Germinal center (tissue), 1 donor: ENCODE measurements at places on chromosomes 1 and 21.

GRCh38 chr1:209030454-209031167 lies 552.9 kb upstream of the CAMK1G start:
- DNase-seq = no peak

- no peak for DNase-seq
These were observed 42.0 kb upstream of the RGS2 start for GRCh38 chr1:192766876-192767275.

DNA sequence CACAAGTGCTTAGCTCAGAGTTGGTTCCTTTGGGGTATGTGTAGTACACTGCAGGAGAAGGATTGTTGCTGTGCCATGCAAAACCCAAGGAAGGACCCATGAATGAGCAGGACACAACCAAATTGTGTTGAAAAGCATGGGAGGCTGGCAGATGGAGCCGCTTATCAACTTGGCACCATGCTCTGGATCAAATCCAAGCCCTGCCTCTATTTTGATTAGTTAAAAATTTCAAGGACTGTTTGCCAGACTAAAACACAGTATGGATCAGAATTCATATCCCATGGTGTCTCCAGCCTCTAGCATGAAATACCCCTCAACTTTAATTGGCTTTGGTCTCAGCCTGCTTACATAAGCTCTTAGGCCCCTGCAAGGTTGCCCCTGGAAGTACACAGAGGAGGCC lies 27.8 kb downstream of the CCDC185 start:
- DNase-seq = no peak

GRCh38 chr1:17236779-17237560 lies 11.9 kb upstream of the PADI3 start:
- DNase-seq = peak; percentile 87

DNA sequence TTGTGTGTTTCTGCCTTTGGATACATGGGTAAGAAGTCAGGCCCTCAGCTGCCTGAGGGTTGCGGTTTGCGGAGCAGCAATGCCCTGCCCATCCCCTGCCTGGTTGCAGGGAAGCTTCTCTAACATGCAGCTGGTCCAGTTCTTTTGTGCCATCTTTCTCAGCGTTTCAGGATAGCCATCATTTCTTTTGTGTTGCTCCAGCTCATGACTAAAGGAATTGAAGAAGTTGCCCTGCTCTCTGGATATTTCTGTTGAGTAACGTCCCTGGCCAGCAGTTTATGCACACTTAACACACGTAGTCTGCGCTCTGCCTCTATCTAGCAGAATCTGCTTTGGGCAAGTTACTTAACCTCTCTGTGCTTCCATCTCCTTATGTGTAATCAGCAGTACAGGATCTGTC lies 62.1 kb downstream of the DOP1B start:
- no peak for DNase-seq

DNA sequence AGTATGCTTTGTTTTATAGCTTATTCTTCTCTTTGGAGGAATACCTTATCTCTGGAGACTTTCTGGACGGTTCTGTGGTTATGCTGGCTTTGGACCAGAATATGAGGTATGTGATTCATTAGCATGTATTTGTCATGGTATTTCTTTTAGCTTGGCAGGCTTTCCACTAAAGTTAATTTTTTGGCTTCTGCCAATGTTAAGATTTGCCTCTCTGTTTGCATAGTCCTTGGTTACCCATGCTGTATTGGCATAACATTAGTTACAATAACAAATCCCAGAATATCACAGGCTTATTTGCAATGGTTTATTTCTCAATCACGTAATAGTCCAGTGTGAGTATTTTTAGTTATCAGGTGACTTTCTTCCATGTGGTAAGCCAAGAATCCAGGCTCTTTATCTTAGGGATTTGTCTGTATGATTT lies 9.7 kb downstream of the ZMPSTE24 start:
- DNase-seq = no peak

- DNase-seq = no peak
These were observed 258.3 kb downstream of the TOMM20 start for GRCh38 chr1:234870020-234870981.

GRCh38 chr1:190277107-190277506 lies 200.6 kb downstream of the BRINP3 start:
- no peak for DNase-seq

GRCh38 chr1:10916311-10916710 lies 96.1 kb upstream of the TARDBP start:
- no peak for DNase-seq

DNA sequence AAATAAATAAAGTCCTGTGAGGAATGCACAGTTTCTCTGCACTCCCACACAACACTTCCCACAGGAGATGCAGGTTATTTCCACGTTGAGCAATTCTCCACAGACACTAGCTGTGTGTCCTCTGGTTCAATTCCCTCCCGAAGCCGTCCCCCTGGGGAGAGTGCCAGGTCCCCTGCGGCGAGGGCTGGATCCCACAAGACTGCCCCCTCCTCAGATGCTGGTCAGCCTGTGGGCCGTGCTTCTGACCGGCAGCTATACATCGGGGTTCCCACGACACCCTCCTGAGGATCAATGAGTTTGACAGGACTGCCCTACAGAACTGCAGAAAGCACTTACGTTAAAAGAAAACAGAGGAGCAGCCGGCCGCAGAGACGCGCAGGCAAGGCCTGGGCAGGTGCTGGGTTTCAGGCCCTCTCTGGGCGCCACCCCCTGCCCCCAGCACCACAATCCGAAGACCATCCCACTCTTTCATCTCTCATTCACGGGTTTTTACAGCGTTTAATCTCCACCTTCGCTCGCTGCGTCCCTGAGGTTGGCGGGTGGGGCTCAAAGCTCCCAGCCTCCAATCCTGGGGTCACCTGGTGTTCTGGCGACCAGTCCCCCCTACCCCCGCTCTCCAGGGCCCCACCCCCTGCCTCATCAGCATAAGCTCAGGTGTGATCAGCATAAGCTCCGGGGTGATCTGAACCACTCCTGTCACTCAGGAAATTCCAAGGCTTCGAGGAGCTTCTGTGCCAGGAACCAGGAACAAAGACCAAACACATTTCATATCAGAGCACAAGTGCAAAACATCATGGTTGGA lies 9.3 kb downstream of the SLC35E2B start:
- no peak for DNase-seq

- DNase-seq = no peak
These were observed 680.3 kb downstream of the LRRIQ3 start for GRCh38 chr1:73517603-73518191.

- no peak for DNase-seq
These were observed 1.3 kb upstream of the CD5L start for GRCh38 chr1:157842939-157843338.

DNA sequence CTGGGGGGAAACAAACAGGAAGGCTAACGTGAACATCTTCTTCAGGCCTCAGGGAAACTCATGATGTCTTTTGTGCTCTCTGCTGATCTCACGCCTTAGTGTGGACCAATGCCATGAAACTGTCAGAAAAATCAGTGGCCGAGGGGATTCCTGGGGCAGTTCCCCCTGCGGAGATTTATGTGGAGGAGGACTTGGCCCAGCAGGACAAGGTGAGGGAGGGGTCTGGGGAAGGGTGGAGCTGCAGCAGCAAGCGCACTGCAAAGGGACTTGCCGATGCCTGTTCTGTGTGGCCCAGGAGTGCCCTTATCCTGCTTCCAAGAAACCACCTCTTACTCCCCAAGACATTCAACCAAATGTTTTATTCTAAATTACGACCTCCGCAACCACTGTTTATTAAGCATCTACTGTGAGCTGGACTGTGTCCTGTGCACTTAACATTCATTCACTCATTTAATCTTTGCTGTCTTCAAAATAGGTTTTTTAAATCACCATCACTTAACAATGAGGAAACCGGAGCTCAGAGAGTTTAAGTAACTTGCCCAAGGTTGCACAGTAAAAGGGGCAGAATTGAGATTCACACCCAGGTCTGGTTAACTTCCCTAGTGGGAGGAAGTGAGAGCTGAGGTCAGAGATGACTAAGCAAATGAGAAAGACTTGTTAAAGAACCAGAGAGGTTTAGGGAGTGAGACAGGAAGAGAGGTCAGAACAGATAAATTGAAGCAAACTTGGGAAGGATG lies 49.7 kb downstream of the FHAD1 start:
- no peak for DNase-seq

- DNase-seq = peak; percentile 17
These were observed 5.2 kb downstream of the AGMAT start for GRCh38 chr1:15579683-15580047.

GRCh38 chr1:71116729-71117128 lies 35.9 kb upstream of the ZRANB2 start:
- no peak for DNase-seq

DNA sequence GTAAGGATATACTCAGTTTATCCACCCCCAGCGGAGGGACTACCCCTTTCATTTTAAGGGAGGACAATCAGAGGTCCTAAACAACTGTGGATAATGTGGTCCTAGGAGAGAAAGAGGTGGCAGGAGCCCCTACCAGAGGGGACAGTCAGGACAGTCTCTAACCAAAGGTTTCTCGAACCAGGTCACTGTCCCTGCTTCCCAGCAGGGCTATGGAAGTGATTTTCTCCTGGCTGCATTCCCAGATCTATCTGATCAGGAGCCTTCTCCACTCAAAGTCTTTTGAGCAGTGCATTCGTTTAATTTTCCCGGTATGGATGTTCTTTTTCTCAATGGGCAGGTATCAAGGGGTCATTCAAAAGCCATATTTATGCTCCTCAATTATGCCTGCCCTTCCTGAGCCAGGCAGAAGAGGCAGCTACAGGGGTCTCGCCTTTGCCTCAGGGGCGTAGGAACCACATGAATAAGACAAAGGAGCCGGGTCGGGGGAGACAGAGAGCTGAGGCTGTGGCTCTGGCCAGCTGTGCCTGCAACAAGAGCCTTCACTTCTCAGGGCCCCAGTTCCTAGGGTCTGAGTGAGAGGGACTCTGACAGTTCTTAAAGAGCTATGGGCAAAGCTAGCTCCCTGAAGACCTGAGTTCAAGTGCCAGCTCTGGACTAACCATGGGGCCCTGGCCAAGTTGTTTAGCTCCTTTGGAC lies 62.5 kb upstream of the DMRTB1 start:
- DNase-seq = no peak

DNA sequence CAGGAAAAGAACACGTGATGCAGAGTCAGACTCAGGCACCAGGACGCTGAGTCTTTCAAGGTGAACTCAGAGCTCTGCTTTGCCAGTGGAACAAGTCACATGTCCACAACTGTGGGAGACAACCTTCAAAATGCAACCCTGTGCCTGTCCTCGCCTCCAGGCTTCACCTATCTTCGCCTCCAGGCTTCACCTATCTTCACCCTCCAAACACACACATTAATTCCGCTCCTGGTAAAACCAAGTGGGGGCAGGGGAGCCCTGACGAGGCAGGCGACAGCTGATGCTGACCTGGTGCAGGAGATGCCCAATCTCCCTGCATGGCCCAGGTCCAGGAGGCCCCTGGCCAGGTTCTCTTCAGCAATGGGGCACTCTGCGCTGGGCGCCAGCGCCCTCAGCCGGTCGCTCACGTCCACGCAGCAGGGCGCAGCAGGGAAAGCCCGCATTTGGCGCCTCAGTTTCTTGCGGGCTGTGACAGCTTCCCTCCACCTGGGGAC lies 28.0 kb upstream of the LSS start:
- no peak for DNase-seq

GRCh38 chr1:152165286-152166077 lies 6.5 kb upstream of the RPTN start:
- DNase-seq = no peak

- no peak for DNase-seq
These were observed 27.7 kb downstream of the PPP1R12B start for GRCh38 chr1:202376247-202376646.

GRCh38 chr1:71438626-71439025 lies 357.8 kb upstream of the ZRANB2 start:
- no peak for DNase-seq

DNA sequence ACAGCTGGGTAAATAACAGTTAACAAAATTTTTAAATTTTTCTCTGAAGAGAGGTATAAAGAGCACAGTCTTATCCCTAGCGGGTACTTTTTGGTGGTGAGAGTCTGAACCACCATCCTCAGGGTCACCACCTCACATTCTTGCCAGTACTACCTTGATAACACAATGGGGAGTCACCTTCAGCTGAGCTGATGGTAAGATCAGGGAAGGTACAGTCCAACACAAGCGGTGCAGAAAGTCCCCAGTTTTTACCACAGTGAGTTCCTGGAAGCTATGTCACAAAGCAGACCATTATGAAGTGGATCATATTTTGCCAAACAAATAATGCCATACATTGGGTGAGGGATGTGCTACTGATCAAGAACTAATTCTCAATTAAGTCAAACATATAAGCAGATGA lies 176.9 kb downstream of the FASLG start:
- no peak for DNase-seq

- no peak for DNase-seq
These were observed 835 bp downstream of the CCDC30 start for GRCh38 chr1:42463921-42464320.

GRCh38 chr1:17591814-17592430 lies 52.4 kb downstream of the ARHGEF10L start:
- no peak for DNase-seq

GRCh38 chr1:31745096-31745945 lies 18.8 kb downstream of the ADGRB2 start:
- DNase-seq = peak; percentile 77

DNA sequence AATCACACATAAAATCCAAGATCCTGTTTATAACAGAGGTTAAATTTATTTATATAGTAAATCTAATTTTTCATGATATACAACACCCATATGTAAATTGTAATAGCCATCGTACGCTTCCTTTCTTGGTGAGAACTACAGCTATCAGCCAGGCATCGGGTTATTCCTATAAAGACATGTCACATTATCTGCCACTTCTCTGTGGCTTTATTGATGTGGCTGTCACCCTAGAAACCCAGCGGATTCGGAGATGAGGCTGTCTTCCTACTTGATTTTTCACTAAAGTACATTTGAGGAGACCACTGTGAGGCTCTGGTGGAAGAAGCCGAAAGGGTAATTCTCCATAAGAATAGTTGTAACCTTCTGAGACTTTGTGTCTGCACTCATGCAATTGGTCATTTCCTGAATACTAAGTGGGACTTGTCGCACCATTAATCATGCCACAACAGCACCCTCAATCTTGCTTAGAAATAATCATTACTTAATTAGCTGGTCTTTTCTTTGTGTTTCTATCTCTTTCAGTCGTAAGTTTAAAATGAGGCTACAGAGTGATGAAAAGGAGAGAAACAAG lies 106.0 kb downstream of the NTNG1 start:
- peak; percentile 9 for DNase-seq

DNA sequence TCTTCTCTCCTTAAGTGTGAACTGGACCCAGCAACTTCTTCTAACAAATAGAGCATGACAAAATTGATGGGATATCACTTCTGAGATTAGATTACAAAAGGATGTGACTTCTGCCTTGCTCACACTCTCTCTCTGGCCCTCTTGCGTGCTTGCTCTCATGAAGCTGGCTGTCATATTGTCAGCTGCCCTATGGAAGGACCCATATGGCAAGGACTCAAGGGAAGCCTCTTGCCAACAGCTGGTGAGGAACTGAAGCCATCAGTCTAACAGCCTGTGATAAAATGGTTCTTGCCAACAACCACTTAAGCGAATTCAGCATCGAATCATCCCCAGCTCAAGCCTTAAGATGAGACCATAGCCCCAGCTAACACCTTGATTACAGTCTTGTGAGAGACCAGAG lies 4.8 kb upstream of the TLR5 start:
- no peak for DNase-seq
